ENCODE measurements at places on chromosomes 11 and 22.
A peak's percentile ranks its signal among the peaks of the same experiment; 100 is the strongest.

- no peak for DNase-seq
These were observed 127.9 kb upstream of the CSNK2A3 start for GRCh38 chr11:11480971-11481370.

DNA sequence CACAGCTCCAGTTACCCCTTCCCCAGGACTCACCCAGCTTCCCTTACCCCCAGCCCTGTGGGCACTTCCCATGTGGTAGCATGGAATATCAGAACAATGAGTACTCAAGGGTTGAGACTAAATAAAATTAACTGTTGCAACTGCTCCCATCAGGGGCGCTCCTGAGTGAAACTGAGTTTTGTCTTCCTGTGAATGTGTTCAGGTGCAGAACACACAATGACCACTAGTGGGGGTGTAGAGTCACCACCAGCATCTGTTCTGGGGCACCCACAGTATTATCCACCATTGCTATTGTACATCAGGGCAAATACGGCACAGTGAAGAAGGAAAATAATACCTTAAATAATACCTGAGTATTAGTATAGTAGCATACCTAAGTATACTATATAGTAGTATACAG lies 689.7 kb downstream of the TBC1D22A start:
- DNase-seq = no peak

- peak; percentile 50 for DNase-seq
These were observed 328.1 kb upstream of the MPPED2 start for GRCh38 chr11:30914143-30914762.

DNA sequence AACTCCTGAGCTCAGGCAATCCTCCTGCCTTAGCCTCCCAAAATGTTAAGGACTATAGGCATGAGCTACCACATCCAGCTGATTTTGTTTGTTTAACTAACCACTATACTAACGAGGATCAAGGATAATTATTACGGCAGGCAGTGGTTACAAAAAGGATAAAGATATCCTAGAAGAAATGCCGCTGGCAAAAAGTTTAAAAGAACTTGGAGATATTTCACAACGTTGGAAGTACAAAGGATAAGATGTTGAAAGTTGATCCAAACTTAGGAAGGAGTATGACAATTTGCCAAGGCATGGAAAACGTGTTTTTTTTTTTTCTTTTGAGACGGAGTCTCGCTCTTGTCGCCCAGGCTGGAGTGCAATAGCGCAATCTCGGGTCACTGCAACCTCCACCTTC lies 13.4 kb downstream of the AP5B1 start:
- DNase-seq = no peak

DNA sequence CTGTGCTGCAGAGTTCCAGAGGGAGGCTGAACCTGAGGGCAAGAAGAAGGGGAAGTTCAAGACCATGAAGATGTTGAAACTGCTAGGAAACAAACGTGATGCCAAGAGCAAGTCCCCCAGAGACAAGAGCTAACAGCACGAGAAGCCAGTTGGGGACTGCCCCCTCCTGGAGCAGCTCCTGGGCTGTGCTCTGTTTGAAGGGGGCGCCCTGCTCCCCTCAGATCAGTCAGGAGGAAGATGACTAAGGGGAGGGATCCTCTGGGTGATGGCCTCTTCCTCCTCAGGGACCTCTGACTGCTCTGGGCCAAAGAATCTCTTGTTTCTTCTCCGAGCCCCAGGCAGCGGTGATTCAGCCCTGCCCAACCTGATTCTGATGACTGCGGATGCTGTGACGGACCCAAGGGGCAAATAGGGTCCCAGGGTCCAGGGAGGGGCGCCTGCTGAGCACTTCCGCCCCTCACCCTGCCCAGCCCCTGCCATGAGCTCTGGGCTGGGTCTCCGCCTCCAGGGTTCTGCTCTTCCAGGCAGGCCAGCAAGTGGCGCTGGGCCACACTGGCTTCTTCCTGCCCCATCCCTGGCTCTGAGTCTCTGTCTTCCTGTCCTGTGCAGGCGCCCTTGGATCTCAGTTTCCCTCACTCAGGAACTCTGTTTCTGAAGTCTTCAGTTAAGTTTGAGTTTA lies 12.6 kb downstream of the C22orf23 start:
- DNase-seq = no peak

- DNase-seq = peak; percentile 32
These were observed 147.0 kb upstream of the B3GAT1 start for GRCh38 chr11:134558916-134559601.

GRCh38 chr22:33923033-33923432 lies 2.8 kb upstream of the LARGE1 start:
- no peak for DNase-seq

DNA sequence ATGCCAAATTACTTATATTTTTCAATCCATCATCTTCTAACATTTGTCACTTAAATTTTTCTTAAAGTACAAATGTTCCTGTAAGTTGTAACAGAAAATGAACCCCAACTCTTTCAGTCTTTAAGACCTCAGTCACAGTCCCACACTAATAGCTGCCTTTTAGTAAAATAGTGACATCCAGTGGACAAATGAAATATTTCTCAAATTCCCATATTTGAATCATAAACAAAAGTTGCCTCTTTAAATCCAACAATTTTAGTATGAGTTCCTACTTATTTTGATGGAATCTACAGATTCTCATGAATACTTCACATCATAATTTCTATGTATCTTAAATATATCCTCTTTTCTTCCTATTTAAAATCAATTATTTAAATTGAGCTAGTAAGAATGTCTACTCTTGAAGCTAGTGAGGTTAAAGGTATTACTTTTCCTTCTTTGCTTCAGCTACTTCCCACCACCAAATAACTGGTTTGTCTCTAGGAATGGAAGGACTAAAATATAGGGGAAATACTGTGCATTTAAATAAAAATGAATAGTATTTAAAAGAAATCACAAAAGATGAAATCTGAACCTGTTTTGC lies 9.2 kb downstream of the LIN7C start:
- no peak for DNase-seq

GRCh38 chr11:8717876-8718753 lies 35.5 kb downstream of the RPL27A start:
- peak; percentile 81 for DNase-seq

GRCh38 chr11:86955361-86956120 lies at the start of gene FZD4:
FZD4 (minus strand) TSS chr11:86955395; CDS start chr11:86955085, 310 bp downstream.
- peak; percentile 87 for DNase-seq

DNA sequence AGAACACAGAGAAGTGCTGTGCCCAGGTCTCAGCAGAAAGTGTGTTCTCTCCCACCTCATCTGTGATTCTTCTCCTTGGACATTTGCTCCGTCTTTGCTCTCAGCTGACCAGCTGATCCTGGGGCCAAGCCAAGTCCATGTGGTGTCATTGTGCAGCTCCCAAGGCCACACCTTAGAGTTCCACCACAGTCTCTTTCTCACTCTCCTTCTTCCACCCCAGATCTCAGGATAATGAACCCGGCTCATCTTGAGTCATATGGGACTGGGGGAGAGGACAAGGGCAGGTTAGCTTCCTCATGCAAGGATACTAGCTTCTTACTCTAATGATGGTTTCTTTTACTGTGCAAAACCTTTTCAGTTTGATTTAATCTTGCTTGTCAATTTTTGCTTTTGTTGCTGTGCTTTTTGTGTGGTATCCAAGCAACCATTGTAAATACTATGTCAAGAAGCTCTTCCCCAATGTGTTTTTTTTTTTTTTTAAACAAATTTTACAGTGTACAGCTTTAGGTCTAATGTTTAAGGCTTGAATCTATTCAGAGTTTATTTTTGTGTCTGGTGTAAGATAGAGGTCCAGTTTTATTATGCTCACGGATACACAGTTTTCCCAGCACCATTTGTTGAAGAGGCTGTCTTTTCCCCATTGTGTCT lies 75.0 kb upstream of the OR4B1 start:
- no peak for DNase-seq

- no peak for DNase-seq
These were observed 1.9 kb downstream of the SF1 start for GRCh38 chr11:64776425-64776824.

GRCh38 chr11:1674173-1675131 lies 22.5 kb upstream of the KRTAP5-6 start:
- DNase-seq = no peak

DNA sequence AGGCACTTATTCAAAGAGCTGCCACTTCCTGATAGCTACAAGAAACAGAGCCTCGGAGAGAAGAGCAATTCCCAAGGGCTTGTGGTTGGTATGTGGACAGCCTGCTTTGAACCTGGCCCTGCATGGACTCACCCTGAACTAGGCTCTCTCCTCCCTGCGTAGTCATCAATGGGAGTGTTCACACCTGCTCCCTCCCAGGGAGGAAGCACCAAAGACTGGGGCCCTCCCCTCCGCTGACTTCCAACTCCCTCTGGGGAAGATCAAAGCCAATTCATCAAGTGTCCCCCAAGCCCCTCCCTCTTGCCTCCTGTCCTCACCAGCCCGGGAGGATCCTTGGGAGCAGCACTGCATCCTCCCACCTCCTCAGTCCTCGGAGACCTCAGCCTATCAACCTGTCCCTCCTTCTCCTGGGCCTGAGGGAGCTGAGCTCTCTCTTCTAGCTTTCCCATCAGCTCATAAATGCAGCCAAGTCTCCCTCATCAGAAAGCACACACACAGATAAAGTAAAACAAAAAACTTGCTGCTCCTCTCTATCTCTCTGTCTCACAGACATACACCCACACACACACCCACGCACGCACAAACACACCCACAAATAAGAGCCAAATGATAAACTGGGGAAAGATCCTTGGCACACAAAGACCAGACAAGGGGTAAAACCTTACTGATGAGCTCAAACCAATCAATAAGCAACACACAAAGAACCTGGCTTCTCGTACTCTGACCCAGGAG lies 3.3 kb downstream of the A4GALT start:
- no peak for DNase-seq

DNA sequence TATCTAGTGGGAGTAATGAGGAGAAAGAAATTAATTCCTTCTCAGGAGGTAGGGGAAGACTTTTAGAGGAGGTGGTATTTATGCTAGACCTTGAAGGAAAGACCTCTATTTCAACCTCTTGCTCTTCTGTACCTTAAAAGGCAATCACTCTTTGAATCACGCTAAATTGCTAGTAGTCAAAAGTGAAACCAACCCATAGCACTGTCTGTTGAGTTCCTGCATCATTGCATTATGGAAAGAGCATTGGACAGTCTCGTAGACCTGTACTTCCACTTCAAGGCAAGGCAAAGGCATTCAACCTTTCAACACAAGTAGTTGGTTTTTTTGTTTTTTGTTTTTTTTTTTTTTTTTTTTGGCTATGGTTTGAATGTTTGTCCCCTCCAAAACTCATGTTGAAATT lies 770.4 kb downstream of the ETS1 start:
- no peak for DNase-seq

DNA sequence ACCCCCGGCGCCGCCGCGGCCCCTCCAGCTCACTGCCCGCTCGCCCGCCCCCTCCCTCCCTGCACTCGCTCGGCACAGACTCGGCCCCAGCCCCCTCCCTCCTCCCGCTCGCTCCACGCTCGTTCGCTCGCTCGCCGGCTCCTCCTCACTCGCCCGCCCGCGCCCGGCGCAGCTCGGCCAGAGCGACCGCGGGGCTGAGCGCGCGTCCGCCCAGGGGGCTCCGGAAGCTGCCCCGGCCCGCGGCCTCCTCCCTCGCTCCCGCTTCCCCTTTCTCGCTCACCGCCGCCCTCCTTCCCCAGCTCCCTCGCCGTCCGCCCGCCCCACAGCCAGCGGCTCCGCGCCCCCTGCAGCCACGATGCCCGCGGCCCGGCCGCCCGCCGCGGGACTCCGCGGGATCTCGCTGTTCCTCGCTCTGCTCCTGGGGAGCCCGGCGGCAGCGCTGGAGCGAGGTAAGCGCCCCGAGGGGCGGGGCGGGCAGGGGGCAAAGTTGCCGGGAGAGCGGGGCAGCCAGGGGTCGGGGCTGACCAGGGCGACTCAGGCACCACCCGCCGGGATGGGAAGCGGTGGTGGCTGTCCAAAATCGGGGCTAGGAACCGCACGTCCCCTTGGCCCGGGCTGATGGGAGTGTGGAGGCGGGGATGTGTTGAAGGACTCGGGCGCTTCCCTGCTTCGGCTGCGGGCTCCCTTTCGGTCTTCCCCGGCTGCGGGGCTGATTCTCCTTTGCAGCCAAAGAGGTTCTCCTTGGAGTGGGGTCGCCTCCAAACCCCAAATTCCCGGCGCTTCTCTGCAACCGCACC lies at the start of gene SEZ6L:
Gene SEZ6L, plus strand, starts transcription at position 148 of the 797 bp plus-strand sequence. Its CDS starts 208 bp downstream, at position 356.
- DNase-seq = no peak

- peak; percentile 54 for DNase-seq
These were observed 599 bp downstream of the SIK3 start for GRCh38 chr11:117097389-117098268.

DNA sequence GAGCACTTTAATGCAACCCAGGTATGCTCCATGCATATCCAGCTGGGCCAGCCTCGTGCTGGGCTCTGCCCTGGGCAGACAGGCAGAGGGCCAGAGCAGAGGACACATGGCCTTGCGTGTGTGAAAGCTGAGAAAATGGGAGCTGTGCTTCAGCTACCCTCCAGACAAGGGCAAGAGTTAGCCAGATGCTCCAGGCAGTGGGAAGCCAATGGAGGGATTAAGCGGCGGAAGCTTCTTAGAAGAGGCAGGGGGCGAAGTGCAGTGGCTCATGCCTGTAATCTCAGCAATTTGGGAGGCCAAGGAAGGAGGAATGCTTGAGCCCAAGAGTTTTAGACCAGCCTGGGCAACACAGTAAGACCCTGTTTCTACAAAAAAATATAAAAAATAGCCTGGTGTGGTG lies 9.8 kb upstream of the ARHGEF17 start:
- DNase-seq = no peak

DNA sequence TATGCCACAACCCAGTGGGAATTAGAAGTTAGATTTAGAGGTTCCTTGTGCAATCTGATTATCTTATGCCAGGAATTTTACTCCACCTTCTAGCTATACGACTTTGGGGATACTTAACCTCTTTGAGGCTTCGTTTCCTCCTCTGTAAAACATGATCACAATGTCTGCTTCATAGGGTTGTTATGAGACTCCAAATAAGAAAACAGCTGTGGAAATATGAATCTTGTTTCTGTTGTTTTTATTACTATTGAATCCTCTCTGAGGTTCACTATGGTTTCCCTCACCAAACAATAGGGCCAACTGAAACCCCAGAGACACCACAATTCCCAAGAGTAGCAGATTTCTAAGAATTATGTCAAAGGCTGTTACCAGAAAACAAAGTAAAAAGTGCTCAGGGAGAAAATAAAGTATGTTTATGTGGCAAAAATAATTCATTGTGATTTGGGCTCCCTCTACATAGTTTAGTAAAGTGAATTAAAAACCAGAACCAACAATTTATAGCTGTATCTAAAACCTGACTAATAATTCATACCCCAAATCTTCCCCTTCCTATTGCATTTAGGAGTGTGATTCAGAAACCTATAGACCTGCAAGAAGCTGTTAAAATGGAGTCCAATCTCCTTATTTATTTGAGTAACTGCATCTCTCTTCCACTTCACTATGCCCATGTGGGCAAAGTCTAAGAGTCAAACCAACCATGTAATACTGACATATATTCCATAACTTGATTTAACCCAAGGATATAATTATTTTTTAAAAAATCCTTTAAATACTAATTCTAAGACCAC lies 38.4 kb downstream of the AMBRA1 start:
- DNase-seq = no peak
